ENCODE measurements at places on chromosomes 2 and 18. TPM values are rescaled to one million over a fixed set of nuclear protein-coding genes. Genes with fewer than 3 reads are reported as not detected.

The OTOS gene
- not detected for total RNA-seq

The TMEM37 gene
- 2.9 TPM for total RNA-seq

The MPHOSPH10 gene
- total RNA-seq: 18.2 TPM

The MRPL30 gene
- 38.0 TPM for total RNA-seq
